ENCODE measurements at places on chromosomes 16 and 17.

GRCh38 chr16:89317729-89318429 is 100.4 kb downstream of the ZNF778 start:
- DNase-seq: no peak

- DNase-seq: no peak
Observed at GRCh38 chr16:83813823-83814658, 6.3 kb downstream of the HSBP1 start.

DNA sequence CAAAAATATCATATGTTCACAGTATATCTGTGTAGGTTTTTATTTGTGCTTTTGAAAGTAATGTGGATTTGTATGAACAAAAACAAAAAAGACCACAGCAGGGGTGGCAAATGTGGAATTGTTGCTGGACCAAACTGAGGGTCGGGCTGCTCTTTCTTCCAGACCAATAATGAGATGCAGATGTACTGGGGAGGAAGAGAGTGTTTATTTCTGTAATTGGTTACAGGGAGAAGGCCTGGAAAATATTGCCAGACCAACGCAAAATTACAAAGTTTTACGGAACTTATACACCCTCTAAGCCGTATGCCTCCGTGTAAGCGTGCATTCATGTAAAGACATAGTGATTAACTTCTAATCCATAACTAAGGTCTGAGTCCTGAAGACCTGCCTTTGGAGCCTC is 353.9 kb upstream of the C16orf82 start:
- DNase-seq: no peak

DNA sequence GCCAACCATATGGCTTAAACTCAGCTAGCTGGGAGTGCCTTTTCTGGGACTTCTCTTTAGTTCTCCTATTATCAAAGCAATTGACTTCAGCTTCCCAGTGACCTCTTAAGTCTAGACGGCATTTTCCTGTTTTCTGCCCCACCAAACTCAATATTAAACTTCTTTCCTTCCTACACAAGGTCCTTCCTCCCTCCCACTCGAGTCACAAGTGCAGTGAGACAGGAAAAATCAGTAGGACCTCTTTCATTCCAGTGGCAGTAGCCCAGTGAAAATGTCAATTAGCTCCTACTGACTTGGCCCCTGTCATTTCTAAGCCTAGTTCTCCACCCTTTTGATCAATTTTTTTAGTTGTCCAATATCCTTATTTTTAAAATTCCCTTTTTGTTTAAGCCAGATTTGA is 9.6 kb upstream of the NACA2 start:
- no peak for DNase-seq

DNA sequence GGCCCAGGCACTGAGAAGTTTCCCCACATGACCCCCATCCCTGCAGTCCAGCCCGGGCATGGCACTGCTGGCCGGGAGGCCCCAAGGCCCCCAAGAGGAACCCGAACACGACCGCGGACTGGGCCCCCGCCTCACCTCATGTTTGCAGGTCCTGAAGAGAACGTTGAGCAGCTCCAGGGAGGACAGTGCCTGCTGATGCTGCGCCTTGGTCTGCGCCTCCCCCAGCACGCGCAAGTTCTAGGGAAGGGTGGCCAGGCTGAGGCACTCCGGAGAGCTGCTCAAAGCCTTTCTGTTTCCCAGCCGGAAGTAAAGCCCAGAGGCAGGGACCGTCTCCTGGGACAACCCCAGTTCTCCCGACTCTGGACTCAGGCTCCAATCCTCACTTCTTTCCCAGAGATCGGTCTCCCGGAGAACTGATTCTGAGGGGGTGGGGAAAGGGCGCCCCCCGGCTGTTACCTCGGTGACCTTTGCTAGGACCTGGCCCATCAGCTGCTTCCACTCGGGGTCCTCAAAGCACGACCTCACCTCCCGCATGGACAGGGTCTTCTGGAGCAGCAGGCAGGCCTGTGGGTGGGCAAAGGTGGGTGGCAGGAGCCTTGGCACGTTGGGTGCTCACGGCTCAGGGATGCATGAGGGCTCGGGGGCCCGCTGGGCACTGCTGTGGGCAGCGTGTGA is 13.7 kb downstream of the MYBBP1A start:
- no peak for DNase-seq

DNA sequence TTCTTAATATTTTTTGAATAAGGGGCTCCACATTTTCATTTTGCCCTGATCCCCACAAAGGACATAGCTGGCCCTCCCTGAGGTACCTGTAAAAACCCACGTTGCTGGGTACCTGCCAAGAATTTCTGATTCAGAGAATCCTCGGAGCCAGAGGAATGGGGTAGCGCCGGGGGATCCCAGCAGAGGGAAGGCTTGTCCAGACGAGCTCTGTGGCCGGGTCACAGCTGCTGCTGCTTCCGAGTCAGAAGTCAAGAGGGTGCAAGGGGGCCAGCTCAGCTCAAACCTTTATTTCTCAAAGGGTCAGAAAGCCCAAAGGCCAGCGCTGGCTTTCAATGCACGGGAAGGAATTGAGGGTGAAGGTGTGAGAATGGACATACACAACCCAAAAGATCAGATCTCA is 68.9 kb upstream of the SDK2 start:
- DNase-seq: no peak

DNA sequence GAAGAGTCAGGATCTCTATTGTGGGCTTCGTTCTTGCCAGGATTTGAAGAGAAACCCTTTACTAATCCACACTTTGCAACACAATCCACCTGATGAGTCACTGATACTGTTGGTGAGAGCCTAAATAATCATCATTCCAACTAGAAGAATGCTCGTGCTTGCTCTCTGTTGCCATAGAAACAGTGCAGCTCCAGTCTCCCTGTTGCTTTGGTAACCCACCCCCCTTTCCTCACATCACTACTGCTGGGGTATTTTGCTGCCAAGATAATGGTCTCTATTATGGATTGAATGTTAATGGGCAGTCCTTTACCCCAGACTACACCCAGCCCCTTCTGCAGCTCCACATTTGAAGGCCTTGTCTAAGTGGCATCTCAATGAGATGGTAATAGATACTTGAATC is 190.4 kb downstream of the ABCC12 start:
- DNase-seq: no peak

GRCh38 chr16:89411335-89411850 is 79.0 kb downstream of the ANKRD11 start:
- DNase-seq: no peak

GRCh38 chr17:5118219-5118618 is 2.4 kb downstream of the USP6 start:
- no peak for DNase-seq

DNA sequence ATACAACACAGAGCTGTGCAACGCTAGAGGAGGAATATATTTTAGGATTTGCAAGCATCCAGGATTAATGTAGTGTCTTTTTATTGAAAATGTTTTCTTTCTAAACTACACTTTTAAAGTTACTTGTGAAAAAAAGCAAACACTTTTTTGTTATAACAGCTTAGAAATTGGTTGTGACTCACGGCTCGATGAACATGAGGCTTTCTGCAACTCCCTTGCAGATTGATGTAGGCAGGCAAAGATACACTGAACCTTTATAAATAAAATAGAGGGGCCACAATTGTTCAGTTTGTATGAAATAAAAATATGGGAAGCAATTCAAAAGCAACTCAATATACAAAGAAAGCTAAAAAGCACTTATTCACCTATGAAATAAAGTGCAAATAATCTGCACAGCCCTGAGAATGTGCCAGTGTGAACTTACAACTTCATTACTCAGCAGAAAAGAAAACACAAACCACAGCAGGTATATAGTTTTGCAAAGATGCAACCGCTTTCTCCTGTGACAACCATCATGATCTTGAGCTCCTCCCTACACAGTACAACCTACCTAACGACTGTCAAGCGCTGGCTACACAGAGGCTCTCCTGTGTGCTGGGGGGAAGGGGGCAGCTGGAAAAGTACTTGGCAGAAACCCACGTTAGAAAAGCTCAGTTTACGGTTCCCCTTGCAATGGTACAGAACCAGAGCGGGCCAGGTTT is 948 bp downstream of the LUC7L start:
- DNase-seq: no peak

GRCh38 chr16:83296505-83296904 is 511.3 kb upstream of the HSBP1 start:
- DNase-seq: no peak

DNA sequence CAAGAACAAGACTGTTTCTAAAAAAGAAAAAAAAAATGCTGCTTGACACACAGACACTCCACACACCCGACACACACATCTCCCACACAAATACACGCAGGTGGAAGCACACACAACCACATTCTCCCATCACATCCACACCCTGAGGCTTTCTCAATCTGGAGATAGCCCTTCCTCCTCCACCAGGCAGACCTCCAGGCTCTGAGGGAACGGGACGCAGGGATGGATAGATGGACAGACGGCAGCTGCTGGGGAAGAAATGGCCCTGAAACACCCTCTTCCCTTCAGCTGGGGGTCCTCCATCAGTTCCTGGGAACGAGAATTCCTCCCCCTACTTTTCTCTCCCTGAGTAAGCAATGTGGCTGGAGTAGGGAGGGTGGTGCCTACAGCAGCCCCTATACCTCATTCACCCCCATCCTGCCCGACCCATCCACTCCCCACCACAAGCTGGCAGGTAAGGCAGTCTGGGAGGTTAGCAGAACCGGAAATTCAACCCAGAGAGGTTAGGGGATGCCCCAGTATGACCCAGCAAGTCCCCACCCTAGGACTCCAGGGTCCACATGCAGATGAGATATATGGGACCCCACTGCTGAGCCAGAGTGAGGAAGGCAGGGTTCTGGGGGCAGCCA is 4.1 kb upstream of the LITAFD start:
- no peak for DNase-seq

GRCh38 chr16:50244504-50245416 is 21.6 kb upstream of the ADCY7 start:
- no peak for DNase-seq

DNA sequence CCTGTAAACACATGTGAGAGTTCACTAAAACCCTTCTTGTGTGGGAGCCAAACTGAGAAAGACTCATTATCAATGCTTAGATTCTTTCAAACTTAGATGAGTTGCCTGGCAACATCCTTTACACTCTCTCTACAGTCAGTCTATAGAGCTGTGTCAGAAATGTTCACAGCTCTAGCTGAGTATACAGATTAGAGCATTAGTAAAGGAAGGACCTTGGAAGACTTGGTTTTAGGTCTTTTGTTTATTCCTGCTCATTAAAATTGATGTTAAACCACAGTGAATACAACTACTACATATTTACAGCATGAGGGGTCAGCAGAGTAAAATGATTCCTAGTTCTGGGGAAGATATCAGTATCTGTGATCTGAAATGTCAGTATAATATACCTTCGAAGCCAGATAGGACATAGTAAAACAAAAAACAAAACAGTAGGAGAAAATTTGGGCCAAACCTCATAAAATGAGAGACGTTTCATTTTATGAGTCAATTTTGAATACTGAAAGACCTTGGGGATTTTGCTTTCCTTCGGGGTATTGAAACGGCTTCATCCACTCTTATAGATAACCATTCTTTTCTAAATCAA is 186.0 kb downstream of the TANC2 start:
- DNase-seq: no peak

DNA sequence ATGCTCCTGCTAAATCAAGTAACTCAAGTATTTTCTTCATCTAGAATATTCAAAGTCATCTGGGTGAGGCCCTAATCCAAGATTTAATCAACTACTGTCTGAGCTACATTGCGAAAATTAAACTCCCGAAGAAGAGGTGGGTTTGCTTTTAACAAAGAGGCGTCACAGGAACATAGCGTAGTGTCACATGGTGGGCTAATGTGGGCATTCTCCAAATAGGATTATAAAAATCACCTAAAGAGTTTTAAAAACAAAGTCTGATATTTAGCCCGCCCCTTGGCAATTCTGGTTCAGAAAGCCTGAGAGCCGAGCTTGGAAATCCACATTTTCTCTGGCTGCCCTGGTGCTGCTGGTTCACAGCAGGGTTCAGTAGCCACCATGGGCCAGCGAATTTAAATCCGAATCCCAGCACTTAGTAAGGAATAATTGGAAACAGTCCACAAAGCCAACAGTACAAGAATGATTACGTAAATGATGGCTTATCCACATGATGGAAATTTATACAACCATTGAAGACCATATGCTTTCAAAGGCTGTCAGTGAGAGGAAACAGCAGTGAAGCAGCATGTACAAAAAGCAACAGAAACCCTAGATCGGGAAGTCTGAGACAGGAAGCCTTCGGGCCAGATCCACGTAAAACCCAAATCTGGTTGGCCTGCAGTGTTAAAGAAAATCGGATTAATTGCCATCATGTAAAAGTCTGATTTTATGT is 8.8 kb downstream of the PMM2 start:
- no peak for DNase-seq

DNA sequence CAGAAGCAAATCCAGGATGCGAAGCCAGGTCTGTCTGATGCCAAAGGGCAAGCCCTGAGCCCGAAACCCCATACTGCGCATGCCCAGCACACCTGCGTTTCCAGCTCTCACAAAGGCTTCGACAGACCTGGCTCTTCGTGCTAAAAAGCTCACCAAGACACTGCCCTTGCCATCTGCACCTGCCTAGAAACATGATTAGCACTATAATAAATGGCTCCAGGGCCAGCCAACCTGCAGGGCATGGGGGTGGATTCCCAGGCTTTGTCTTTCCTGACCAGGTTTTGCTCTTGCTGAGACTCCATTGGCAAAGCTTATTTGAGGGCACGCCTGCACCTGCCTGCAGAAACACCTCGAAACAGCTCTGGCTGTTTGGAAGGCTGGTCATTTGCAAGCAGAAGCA is 14.4 kb upstream of the PLD6 start:
- DNase-seq: no peak

DNA sequence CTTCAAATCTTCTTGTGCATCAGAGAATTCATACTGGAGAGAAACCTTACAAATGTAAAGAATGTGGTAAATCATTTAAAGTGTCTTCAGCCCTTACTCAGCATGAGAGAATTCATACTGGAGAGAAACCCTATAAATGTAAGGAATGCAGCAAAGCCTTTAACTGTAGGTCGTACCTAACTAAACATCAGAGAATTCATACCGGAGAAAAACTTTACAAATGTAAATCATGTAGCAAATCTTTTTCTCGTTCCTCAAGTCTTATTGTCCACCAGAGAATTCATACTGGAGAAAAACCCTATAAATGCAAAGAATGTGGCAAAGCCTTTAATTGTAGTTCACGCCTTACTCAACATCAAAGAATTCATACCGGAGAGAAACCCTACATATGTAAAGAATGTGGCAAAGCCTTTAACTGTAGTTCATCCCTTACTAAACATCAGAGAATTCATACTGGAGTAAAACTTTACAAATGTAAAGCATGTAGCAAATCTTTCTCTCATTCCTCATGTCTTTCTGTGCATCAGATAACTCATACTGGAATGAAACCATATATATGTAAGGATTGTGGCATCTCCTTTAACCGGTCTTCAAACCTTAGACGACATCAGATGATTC is 118.5 kb upstream of the ZNF267 start:
- DNase-seq: no peak

GRCh38 chr17:82330322-82331239 is 3.0 kb downstream of the SECTM1 start:
- DNase-seq: peak; percentile 91

All from HTR-8/SVneo (cell line).